ENCODE measurements at places on chromosomes 5 and 9.

DNA sequence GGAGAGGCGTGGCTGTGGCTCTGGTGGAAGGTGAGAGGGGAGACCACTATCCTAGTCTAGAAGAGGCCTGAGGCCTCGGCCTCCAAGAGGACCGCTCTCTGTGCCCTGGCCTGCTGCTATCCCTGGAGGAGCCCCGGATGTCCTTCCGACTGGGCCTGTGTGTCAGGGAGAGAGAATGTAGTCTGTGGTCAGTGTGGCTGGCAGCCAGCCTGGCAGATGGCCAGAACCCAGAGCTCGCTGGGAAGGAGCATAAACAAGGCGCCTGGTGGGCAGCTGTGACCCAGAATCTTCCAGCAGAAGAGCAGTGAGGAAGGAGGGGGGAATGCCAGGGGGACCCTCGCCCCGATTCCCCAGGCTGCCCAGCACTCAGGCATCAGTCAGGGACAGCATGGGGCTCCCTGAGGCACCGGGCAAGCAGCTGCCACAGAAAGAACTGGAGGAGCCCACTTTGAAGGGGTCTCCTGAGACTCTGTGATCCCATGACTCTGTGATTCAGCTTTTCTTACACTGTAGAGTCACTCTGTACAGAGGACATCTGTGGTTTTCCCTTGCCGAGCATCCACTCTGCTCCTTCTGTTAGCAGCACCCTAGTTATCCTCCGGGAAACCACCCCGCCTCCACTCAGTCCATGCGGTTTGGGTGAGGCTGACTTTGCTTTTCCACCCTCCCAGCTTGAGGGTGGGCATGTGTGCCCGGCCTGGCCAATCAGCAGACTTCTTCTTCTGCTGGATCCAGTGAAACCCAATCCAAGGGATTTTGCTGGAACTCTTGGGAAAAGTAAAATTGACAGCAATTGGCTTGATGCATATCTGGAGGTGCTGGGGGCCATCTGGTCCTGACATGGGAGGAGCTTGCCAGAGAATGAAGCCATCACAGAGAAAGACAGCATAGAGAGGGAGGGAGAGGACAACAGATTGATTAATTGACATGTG is 46.2 kb upstream of the PWWP2A start:
- no peak for DNase-seq

DNA sequence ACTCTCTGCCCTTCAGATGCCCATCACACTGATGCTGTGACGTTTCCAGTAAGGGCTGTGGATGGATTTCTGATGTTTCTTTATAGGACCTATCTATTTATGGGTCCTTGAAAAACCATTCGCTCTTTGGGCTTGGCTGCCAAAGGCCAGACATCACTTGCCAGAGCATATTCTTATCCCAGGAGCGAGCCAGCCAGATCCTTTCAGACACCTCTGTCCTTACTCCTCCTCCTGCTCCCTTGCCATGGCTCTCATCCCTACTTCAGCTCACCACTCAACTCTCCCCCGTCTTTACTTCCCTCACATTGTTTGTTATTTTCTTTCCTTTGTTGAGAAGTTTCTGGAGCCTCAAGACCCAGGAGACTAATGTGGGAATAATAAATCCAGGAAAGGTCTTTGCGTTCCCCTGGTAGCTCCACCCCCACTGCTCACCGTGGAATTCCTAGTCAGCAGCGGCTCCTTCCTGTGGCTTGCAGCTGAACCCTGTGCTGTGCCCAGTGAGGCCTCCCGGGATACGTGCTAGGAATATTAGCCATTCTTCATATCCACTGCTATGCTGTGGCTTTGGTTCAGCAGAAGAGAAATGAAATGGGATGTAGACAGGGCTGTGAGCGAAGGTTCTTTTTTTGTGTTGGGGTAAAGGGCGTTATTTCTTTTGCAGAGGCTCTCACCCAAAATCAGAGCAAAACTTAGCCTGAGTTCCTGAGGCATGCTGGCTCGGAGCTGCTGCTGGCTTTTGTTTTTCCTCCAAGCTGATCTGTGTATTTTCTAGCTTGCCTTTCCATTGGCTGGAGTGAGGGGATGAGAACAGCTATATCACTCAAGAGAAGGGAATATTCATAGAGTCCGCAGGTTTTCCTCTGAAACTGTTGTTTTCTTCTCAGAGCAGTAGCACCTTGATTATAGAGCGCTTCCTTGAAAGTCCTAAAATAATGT is 171.1 kb downstream of the SAXO1 start:
- no peak for DNase-seq

GRCh38 chr9:128335914-128336313 is 4.4 kb upstream of the SLC27A4 start:
- no peak for DNase-seq

DNA sequence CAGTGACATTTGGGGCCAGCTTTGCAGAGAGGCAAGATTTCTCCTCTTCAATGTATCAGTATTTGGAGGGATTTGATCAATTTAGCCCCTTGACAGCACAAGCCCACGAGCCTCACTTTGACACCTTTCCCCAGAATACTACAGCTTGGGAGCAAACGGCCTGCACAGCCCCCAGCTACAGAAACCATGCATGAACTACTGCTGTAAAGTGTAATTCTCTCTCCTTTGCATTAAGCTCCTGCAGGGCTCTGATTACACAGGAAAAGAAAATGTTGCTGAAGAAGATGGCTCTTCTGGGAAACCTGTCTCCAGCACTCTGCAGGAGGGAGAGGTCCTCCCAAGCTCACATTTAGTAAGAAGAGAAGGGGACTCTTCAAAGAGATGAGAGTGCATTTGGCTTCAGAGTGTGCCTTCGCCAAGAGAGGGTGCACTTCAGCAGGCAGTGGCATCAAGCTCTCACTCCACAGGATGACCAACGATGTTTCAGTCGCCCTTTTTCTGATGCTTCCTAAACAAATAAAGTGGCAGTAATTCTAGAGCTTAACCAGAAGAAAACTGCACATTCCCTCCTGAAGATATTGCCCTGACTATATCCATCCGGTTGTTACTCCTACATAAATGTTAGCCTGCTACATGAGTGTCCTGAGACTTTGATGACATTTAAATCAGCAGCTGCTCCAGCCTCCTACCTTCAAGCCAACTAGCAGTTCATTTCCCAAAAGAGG is 272.2 kb downstream of the AUH start:
- DNase-seq, result no peak

DNA sequence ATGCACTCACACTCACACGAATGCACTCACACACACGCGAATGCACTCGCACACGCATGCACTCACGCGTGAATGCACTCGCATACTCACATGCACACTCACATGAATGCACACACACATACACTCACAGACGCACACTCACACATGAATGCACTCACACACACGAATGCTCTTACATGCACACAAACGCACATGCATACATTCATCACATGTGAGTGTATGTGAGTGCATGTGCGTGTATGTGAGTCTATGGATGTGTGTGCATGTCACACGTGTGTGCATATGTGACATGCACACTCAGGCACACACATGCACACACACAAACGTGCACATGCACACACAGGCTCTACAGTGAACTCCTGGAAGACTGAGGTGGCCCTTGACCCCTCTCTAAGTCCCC is 121.7 kb downstream of the ADAMTS2 start:
- no peak for DNase-seq

DNA sequence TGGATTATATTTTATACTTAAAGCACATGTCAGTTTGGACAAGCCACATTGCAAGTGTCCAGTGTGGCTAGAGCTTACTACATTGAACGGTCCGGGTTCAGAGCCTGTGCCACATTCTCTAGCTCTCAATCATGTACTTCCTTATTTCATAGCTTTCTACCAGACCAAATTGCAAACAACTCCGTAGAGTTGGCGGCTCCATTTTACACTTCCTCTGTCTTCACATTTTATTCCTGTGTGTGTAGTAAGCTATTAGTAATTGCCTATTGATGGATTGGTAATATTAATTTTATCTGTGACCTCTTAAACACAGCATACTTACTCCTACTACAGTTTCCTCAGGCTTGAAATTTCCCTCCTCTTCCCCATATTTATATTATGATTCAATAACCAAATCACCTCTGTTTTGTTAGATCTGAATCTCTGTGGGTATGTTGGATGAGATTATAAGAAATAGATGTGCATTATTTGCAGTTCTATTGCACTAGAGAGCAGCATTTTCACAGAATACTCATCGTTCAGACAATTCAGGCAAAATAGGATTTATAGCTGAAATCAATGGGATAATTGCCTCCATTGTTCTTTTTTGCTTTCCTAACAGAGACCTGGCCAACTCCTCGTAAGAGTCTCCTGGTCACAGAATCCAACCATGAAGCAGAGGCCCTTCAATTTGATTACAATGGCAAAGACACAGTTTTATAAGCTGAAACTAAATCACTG is 29.0 kb upstream of the C9orf72 start:
- no peak for DNase-seq

- no peak for DNase-seq
Observed at GRCh38 chr9:74696520-74696919, 191.2 kb downstream of the TRPM6 start.

DNA sequence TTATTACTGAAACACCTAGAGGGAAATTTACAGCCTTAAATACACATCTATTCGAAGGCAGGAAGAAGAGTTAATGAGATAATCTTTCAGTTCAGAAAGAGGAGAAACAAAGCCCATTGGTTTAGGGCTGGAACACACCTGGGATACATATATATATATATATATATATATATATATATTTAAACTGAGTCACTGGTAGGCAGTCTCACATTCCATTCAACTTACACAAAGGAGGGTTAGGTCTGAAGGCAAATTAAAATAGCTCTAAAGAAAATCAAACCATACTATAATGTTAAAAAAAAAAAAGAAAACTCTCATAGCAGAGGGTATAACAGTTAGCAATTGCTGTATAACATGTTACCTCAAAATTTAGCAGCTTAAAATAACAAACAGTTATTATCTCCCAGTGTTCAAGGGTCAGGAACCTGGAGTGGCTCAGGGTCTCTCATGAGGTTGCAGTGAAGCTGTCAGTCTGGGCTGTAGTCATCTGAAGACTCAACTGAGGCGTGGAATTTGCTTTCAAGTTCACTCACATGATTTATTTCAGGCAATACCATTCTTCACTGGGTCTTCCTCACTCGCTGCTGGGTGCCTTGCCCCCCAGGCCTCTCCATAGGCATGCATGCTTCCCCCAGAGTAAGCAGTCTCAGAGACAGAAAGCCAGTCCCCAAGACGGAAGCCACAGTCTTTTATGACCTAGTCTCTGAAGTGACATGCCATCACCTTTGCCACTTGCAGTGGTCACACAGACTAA is 332.8 kb downstream of the NSG2 start:
- no peak for DNase-seq

DNA sequence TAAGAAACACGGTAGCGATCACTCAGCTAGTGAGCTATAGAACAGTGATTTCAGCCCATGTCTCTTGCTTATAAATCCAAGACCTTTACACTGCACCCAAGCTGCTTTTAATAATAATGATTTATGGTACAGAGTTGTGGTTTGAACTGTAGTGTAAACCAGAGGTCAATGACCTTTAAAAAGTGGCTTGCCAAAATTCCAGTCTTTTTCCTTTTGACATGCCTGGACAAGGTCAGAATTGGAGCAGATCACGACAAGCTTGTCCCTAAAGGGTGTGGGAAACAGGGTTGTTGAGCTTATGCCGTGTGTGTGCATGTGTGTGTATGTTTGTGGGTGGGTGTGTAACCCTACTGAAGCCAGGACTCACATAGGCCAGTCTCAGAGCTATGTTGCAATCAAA is 225.3 kb upstream of the CLINT1 start:
- no peak for DNase-seq

DNA sequence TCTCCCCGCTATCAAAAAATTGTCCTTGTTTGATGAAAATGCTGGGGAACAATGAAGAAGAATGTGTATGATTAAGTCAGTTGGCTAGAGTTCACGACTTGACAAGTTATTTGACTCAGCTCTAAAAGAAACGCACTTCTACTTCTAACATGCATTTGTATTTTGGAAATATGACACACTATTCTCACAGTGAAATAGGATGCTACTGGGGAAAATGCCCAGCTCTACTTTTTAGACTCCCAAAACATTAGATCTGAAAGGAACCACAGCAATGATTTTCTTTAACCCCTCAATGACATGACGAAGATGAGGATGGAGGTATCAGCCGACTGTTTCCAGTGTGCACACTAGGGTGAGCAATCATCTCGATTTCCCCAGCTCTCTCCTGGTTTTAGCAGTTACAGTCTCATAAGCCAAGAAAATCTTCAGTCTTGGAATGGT is 83.6 kb upstream of the PCSK1 start:
- no peak for DNase-seq

- DNase-seq, result no peak
Observed at GRCh38 chr5:142529626-142530278, 156.1 kb downstream of the FGF1 start.

GRCh38 chr9:111427186-111427585 is 57.0 kb downstream of the ECPAS start:
- DNase-seq, result no peak

- no peak for DNase-seq
Observed at GRCh38 chr9:33649463-33649862, 125.4 kb downstream of the ANKRD18B start.

DNA sequence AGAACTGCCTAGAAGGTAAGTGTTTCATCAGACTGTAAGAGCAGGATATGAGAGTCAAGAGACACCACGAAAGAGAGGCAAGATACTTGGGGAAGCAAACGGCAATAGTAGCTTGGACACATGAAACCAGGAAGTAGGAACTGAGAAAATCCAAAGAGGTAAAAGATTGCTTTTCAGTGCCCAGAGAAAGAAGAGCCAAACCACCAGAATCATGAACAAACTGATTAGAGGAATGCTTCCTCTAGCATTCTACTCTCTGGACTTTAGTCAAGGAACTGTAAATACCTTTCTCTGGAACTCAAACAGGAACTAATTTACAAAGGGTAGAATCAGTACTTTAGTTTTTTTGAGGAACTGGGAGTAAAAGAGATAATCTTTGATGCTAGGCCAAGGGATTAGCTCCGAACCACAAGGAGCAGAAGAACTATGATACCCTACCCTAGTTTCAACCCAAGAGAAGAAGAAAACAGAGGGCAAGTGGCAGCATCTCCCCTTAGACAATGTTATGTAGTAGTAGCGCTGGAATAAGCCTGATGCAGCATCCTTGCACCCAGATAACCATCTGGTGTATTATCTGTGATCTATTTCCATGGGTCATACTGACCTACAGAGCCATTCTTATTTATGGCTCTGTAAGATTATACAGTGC is 41.3 kb downstream of the EFCAB9 start:
- no peak for DNase-seq

- no peak for DNase-seq
Observed at GRCh38 chr5:170791325-170791954, 7.9 kb downstream of the GABRP start.

- DNase-seq, result no peak
Observed at GRCh38 chr5:133707629-133708028, 95.3 kb upstream of the FSTL4 start.

DNA sequence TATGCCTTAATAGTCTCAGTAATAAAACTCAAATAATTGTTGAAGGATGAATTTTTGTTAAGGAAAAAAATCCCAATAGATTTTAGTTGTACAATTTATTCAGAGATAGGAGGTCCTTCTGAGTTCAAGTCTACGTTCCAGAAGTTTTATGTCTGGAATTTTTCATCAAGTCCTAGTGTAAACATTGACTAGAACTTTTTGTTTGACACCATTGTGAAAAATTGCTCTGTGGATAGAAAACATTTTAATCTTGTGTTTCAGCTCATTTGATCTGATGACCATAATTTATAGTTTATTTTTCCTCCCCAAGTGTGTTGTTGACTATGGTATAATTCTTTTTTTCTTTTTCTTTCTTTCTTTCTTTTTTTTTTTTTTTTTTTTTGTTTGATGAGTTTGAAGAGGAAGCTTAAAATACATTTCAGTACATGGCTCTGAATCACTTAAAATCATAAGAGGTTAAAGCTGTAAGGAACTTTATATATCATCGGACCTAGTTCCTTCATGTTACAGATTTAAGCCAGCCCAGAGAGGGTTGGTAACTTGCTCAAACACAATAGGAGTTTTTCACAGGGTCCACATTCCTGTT is 20.7 kb downstream of the ITGA1 start:
- DNase-seq, result no peak

Measured in effector memory CD8-positive, alpha-beta T cell (primary cell).